Activated T-cell treated with anti-CD3 and anti-CD28 coated beads, Interleukin-2, amount 50 U/mL, for 1 hour (primary cell): ENCODE measurements at places on chromosomes 5 and 9.

GRCh38 chr5:14958188-14958587, 86.6 kb upstream of the ANKH start:
- DNase-seq, result no peak

- DNase-seq, result no peak
Observed at GRCh38 chr5:144369006-144369405, 198.3 kb downstream of the KCTD16 start.

DNA sequence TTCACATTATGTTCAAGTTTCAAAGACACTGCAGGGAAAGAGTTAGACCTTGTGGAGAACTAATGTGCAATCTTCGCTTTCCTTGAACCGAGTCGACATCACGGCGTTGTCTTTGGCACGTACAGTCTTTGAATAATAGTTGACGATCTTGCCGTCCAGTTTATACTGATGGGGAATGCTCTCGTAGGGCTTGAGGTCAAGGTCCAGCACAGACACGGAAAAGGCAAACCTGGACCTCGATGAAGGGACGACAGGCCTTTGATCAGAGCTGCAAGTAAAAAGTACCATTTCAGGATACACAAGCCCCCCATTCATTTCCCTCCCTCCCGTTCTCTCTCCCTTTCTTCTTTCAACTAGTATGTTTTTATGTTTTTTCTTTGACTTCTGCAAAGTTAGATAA, 54.1 kb downstream of the IPPK start:
- no peak for DNase-seq

DNA sequence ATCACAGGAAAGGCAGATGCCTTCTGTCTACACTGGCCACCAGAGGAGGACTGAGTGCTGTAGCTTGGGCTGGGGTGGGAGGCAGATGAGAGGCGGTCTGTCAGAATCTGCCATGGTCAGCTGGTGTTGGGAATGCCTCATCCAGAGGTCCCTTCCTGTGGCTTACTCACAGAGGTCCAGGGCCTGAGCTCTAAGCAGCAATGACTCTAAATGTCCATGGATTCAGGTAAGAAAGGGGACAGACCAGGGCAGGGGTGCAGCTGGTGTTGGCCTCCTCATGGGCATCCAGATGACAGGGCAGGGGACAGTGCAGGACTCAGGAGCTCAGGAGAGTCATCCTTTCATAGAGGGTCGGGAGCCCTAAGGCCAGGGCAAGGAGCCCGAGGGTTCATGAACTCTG, 165.0 kb downstream of the ICE1 start:
- no peak for DNase-seq

GRCh38 chr9:114121227-114122135, 22.4 kb upstream of the KIF12 start:
- DNase-seq, result no peak

GRCh38 chr5:160118349-160119141, 705 bp downstream of the PWWP2A start:
- DNase-seq, result peak; percentile 71

- no peak for DNase-seq
Observed at GRCh38 chr9:9612755-9613154, 1000.0 kb downstream of the PTPRD start.

GRCh38 chr5:58085800-58086199, 374.1 kb downstream of the PLK2 start:
- no peak for DNase-seq
